Vagina (tissue), 2 donors: ENCODE measurements at places on chromosomes 11 and 22. TPM values are rescaled to one million over a fixed set of nuclear protein-coding genes. Genes with fewer than 3 reads are reported as not detected.
A peak's percentile ranks its signal among the peaks of the same experiment; 100 is the strongest.

The SLN gene
- total RNA-seq: not detected

- no peak overlapping the region for H3K27ac ChIP-seq
- no peaks in the 10 kb centered on the region for H3K4me1 ChIP-seq
- no peak for DNase-seq
- no peaks in the 10 kb centered on the region for H3K36me3 ChIP-seq
- no peaks in the 10 kb centered on the region for H3K27me3 ChIP-seq
These were observed 9.7 kb downstream of the ASCL2 start for GRCh38 chr11:2260491-2261364.

DNA sequence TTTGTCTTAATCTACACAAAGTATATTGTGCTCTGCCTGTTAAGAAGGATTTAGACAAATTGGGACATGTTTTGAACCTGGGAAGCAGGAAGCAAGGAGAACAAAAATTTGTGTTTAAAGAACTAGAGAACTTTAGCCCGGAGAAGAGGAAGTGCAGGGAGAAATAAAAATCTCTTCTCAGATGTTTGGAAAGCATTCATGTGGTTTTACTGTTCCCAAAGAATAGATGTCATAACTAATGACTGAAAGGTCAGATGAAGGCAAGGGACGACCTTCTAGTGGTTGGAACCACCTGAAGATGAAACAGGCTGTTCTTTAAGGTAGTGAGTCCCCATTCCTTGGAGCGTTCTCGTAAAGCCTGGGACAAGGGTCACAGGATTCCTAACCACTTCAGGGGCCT is 38.3 kb downstream of the IRAG1 start:
- no peak overlapping the region for H3K4me3 ChIP-seq
- H3K4me1 ChIP-seq: peaks cover 81% of the 10 kb centered on the region
- H3K27ac ChIP-seq: peak overlapping the region; percentile 82
- DNase-seq: no peak
- no peaks in the 10 kb centered on the region for H3K27me3 ChIP-seq

The PATE4 gene
- total RNA-seq: not detected

DNA sequence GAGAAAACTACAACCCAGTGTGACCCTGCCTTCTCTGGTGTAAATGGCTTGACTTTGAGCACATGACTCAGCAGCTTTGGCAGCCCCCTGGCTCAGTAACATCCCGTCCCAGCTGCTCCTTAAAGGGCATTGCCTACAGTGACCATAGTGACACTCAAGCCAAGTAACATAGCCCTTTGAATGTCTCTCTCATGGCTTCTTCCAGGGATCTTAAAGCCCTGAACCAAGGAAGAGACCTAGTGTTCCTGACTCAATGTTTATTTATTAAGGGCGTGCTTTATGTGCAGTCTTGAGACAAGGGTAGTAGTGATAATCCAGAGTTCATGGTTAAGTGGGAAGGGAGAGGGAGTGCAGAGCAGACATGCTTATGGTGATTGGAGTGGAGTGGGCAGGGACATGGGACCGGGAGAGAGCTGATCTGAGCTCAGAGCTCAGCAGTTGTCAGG is 125.7 kb downstream of the PARVA start:
- peak overlapping the region; percentile 44 for H3K27ac ChIP-seq
- no peak for DNase-seq
- H3K4me1 ChIP-seq: peaks cover 47% of the 10 kb centered on the region

The PRG3 gene
- total RNA-seq: not detected

The STK33 gene
- 11.5 TPM for total RNA-seq

The C11orf52 gene
- total RNA-seq: 1.5 TPM

- no peaks in the 10 kb centered on the region for H3K36me3 ChIP-seq
- no peak for DNase-seq
- no peak overlapping the region for H3K27ac ChIP-seq
- no peaks in the 10 kb centered on the region for H3K27me3 ChIP-seq
These were observed 21.6 kb upstream of the NNMT start for GRCh38 chr11:114274637-114275036.

The CALCB gene
- total RNA-seq: 2.0 TPM

- H3K36me3 ChIP-seq: no peaks in the 10 kb centered on the region
- no peak overlapping the region for H3K4me3 ChIP-seq
- no peaks in the 10 kb centered on the region for H3K27me3 ChIP-seq
These were observed 432.2 kb downstream of the NTM start for GRCh38 chr11:131802440-131803115.

The CCDC188 gene
- not detected for total RNA-seq

DNA sequence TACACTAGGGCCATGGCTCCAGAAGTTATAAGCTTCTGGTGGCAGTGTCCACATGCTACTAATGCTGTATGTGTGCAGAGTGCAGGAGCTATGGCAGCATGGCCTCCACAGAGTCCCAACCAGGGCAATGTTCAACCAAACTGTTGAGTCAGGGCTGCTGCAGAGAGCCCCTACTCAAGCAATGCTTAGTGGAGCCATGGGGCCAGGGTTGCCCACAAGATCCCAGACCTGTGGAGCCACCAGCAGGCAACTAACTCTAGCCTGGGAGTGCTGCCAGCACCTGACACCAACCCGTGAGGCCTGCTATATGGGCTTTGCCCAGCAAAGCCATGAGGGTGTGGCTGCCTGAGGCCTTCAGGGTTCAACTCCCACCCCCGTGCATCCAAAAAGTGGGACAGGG is 655.2 kb downstream of the TBC1D22A start:
- H3K4me1 ChIP-seq: no peaks in the 10 kb centered on the region
- no peaks in the 10 kb centered on the region for H3K27me3 ChIP-seq
- no peak overlapping the region for H3K4me3 ChIP-seq
- peak; percentile 55 for DNase-seq

The TXN2 gene
- 46.9 TPM for total RNA-seq

GRCh38 chr22:19664951-19665783 is 49.1 kb upstream of the SEPTIN5 start:
- DNase-seq: no peak
- peaks cover 11% of the 10 kb centered on the region for H3K4me1 ChIP-seq
- H3K27ac ChIP-seq: no peak overlapping the region
- H3K36me3 ChIP-seq: no peaks in the 10 kb centered on the region
- no peaks in the 10 kb centered on the region for H3K27me3 ChIP-seq

- no peak overlapping the region for H3K4me3 ChIP-seq
- DNase-seq: no peak
- H3K27ac ChIP-seq: no peak overlapping the region
- H3K4me1 ChIP-seq: peaks cover 24% of the 10 kb centered on the region
- no peaks in the 10 kb centered on the region for H3K27me3 ChIP-seq
These were observed 77.3 kb upstream of the ATXN10 start for GRCh38 chr22:45594123-45594941.

GRCh38 chr22:43110927-43111623 is 525 bp downstream of the BIK start:
- H3K36me3 ChIP-seq: no peaks in the 10 kb centered on the region
- H3K4me3 ChIP-seq: peak overlapping the region; percentile 52
- no peak for DNase-seq
- H3K27me3 ChIP-seq: no peaks in the 10 kb centered on the region

DNA sequence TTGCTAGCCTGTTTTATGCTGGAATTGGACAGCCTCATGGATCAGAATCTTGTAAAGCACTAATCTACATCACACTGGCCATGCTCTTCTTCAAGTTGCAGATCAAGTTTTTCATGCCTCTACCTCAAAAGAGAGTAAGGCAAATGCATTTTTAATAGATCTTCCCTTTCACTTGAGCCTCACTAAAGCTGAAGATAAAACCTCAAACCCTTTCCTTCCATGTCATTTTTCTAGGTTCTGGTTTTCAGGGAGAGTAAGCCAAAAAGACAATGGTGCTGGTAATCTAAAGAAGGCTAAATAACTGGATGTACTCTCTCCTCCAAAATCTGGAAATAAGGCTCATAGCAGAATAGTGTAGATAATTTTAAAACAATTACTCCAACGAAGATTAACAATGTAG is 28.3 kb downstream of the POU2AF1 start:
- DNase-seq: no peak
- no peak overlapping the region for H3K27ac ChIP-seq
- no peak overlapping the region for H3K4me3 ChIP-seq
- H3K27me3 ChIP-seq: no peaks in the 10 kb centered on the region
- no peaks in the 10 kb centered on the region for H3K36me3 ChIP-seq
- H3K4me1 ChIP-seq: peaks cover 18% of the 10 kb centered on the region

The ASCL2 gene
- total RNA-seq: 3.7 TPM

The SLC22A6 gene
- not detected for total RNA-seq

The MS4A1 gene
- not detected for total RNA-seq

GRCh38 chr11:24391167-24391566 is 105.7 kb upstream of the LUZP2 start:
- no peak overlapping the region for H3K4me3 ChIP-seq
- no peaks in the 10 kb centered on the region for H3K36me3 ChIP-seq
- no peaks in the 10 kb centered on the region for H3K4me1 ChIP-seq
- H3K27ac ChIP-seq: no peak overlapping the region
- no peak for DNase-seq
- no peaks in the 10 kb centered on the region for H3K27me3 ChIP-seq

DNA sequence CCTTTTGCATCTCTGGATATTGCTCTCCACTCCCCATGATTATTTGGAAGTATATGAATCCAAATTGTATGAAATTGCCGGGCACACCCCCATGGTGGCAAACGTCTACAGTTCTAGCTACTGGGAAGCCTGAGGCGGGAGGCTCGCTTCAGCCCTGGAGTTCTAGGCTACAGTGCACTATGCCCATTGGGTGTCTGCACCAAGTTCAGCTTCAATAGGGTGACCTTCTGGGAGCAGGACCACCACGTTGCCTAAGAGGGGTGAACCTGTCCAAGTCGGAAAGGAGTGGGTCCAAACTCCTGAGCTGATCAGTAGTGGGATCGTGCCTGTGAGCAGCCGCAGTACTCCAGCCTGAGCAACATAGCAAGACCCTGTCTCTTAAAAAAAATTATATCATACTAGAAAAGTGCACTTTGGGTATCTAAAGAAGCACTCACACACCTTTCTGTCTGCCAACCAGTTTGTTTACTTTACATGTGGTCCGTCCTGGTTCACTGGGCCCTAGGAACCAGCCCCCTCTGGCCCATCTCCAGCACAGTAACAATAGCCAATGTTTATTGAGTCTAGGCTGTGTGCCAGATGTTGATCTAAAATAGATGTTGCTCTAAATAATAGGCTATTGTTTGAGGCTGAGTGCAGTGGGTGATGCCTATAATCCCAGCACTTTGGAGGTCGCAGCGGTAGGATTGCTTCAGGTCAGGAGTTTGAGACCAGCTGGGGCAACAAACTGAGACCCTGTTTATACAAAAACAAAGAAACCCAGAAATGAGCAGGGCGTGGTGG is 16.4 kb upstream of the KAT5 start:
- H3K4me1 ChIP-seq: no peaks in the 10 kb centered on the region
- DNase-seq: no peak
- no peak overlapping the region for H3K4me3 ChIP-seq
- H3K36me3 ChIP-seq: no peaks in the 10 kb centered on the region

DNA sequence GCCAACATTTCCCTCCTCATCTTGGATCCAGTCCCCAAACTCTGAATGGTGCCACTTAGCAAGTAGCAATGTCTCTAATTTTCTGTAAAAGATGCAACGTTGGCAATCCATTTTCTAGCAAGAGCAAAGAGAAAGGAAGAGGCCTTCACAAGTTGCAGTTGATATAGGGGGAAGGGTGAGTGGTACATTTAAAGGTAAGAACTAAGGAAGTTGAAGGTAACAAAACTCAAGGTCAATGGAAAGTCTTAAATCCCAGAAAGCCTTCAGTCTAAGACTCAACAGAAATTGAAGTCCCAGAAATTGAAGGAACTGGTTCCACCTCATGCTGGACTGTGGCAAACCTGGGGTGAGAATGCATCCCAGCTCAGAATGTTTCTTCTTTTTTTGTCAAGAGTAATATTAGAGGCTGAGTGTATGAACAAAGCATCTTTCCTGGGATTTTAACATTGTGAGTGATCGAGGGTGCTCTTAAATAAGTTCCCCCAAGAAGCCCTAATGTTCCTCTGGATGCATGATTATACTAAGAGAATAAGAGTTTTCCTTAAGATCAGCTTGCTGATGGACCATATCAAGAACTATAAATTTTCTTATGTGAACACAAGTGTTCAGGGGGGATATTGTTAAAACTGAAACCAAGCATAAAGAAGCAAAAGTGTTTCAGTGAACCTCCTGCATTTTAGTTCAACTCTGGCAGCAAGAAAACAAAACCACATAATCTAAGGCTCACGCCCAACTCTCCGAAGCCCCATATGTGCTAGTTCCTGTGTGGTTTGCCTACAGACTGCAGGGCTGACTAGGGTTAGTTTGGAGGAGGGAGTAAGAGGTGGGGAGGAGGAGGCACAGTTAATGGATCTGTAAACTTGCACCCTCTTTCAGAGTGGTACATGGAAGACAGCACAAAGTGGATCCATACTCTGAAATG is at the start of gene GRAP2:
TSS of gene GRAP2 (plus strand) at position 779 of the 922 bp plus-strand sequence. CDS start 46,023 bp downstream, outside the sequence.
- H3K27me3 ChIP-seq: no peaks in the 10 kb centered on the region
- DNase-seq: no peak
- no peaks in the 10 kb centered on the region for H3K36me3 ChIP-seq
- H3K4me3 ChIP-seq: no peak within 1 kb of the TSS

The MRGPRX3 gene
- not detected for total RNA-seq

- no peak for DNase-seq
- H3K4me1 ChIP-seq: no peaks in the 10 kb centered on the region
- H3K4me3 ChIP-seq: no peak overlapping the region
- no peak overlapping the region for H3K27ac ChIP-seq
- H3K36me3 ChIP-seq: no peaks in the 10 kb centered on the region
These were observed 23.7 kb upstream of the SLC35F2 start for GRCh38 chr11:107882095-107882820.

GRCh38 chr11:82842019-82842418 is 58.2 kb downstream of the PRCP start:
- H3K4me3 ChIP-seq: no peak overlapping the region
- H3K27ac ChIP-seq: no peak overlapping the region
- H3K27me3 ChIP-seq: no peaks in the 10 kb centered on the region
- no peak for DNase-seq

DNA sequence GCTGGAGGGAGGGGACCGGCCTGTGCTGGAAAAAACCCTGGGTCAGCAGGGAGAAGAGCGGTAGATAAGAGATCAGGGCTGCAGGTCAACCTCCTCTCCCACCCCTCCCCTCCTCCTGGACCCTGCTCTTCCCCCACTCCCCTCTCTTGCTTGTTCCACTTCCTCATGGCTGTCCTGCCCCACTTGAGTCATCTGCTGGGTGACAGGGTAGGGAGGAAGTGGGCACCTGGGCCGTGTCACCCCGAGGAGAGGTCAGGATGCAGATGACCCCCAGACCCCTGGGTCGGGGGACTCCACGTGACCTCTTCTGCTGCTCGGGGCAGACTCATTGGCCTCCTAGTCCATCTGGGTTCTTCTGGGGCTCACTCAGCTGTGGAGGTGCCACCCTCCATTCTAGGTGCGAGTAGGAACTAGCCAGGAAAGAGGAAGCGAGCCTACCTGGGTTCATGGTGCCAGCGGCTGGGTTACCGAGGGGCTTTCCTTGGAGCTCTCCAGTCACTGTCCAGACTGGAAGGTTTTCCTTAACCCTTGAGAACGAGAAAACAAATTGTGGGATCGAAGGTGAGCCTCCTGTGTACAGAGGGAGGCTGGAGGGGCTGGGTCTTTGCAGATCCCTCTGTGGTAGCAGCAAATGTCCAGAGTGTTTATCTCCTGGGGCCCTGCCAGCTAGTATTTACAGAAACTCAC is 6.5 kb downstream of the APOL2 start:
- DNase-seq: peak; percentile 84
- H3K36me3 ChIP-seq: no peaks in the 10 kb centered on the region
- peaks cover 31% of the 10 kb centered on the region for H3K4me1 ChIP-seq
- H3K4me3 ChIP-seq: no peak overlapping the region
- H3K27ac ChIP-seq: no peak overlapping the region

- no peak overlapping the region for H3K27ac ChIP-seq
- no peaks in the 10 kb centered on the region for H3K36me3 ChIP-seq
- no peak overlapping the region for H3K4me3 ChIP-seq
- no peak for DNase-seq
- H3K4me1 ChIP-seq: no peaks in the 10 kb centered on the region
These were observed 648.2 kb downstream of the FAM181B start for GRCh38 chr11:82085493-82085892.
